ENCODE measurements at places on chromosomes 4 and X.
A peak's percentile ranks its signal among the peaks of the same experiment; 100 is the strongest.

- no peak for DNase-seq
Observed at GRCh38 chrX:28589046-28589445, 1.8 kb downstream of the IL1RAPL1 start.

DNA sequence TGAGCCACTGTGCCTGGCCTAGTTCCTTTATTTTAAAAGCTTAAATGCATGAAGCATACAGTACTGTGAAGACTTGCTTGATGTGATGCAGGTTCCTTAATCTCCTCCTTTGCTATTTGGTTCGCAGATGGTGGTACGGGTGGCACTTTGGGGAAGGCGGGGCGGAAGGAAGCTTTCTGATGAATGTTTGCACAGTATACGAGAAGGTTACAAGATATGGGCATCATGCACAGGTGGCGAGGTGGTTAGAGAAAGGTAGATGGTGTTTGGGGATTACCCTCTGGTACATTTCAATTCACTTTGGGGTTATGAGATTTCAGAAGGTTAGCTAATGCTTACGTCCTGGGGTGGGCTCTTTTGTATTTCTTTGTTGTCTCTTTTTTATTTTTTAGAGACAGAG is 17.2 kb downstream of the RHOH start:
- DNase-seq = no peak

- DNase-seq = no peak
Observed at GRCh38 chrX:82756272-82756671, 751.8 kb upstream of the POU3F4 start.

DNA sequence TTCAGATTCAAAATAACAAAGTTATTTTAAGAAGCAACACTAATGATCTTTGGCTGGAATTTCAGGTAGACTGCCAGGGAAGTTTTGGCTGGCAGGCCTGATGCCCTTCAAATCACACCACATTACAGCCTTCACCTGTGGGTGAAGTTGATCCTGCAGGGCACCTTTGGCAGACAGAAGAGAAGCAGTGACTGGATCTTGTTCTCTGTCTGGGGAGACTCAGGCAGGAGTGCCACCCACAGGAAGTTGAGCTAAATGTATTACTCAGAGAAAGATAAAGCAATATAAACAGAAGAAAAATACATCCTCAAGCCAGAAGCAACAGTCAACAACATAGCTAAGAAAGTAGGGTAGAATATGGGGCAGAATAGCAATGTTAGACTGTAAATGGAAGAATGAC is 12.8 kb upstream of the CFAP299 start:
- DNase-seq = no peak

- peak; percentile 68 for DNase-seq
Observed at GRCh38 chr4:17055788-17056187, 157.3 kb upstream of the LDB2 start.

- DNase-seq = no peak
Observed at GRCh38 chr4:52726826-52727580, 24.2 kb downstream of the ERVMER34-1 start.

DNA sequence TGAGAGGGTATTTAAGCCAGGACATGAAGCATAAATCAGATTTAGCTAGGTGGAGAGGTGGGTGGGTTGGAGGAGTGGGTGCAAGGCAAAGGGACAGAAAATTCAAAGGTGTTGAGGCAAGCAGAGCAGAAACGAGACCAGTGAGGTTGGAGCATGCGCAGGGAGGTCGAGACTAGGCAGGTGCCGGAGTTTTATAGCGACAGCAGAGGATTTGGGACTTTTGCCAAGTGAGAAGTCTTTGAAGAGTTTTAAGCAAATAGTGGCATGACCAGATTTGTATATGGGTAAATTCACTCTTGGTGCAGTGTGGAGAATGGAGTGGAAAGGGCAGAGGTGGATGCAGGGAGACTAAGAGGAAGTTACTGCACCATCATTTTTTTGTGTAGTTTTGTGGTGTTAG is 107.0 kb upstream of the TLR2 start:
- DNase-seq = no peak

DNA sequence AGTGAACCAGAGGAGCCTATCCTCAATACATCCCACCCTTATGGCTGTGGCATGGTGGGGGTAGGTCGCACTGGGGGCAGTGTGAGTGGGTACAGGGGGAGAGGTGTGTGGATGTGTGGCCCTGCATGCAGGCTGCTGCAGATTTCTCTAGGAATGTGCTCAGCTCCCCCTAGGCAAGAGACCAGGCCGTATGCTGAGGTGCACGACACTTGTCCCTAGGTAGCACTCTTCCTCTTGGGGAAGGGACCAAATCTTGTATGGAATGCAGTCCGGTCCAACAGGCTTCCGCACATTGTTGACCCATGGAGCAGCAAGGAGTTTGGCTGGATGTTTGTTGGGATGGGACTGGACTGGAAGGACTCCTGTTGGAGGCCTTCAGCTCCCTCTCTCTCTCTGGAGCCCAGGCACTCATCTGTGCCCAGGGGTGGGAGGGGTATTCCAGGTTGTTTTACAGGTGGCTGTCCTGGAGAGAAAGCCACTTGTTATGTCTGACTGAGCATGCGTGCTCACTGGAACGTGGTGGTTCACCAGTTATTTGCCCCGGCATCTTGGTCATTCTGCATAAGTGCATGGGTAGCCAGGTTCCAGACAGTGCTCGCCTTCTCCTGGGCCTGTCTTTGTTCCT is 55.1 kb downstream of the NBDY start:
- no peak for DNase-seq

- peak; percentile 30 for DNase-seq
Observed at GRCh38 chr4:107719207-107719921, 670 bp downstream of the PAPSS1 start.

GRCh38 chr4:79893456-79893855 is 179.6 kb downstream of the ANTXR2 start:
- no peak for DNase-seq

DNA sequence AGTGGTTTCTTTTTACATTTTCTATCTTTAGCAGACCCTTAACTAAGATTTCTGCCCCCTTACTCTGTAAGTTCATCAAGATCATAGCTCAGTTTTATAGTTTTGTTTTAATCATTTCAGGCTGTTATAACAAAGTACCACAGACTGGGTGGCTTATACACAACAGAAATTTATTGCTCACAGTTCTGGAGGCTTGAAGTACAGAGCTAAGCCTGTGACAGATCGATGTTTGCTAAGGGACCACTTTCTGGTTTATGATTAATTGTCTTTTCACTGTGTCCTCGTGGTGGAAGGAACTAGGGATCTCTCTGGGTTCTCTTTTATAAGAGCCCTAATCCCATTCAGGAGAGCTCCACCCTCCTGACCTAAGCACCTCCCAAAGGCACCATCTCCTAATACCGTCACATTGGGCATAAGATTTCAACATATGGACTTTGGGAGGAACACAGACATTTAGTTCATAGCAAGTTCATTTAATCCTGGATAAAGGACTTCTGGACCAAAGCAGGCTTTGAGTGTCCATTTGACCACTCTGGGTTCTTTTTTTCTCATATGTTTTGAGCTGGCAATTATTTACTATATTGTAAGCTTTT is 137.0 kb upstream of the IL15 start:
- DNase-seq = no peak

GRCh38 chrX:45445745-45446412 is 245.2 kb upstream of the DIPK2B start:
- peak; percentile 11 for DNase-seq

DNA sequence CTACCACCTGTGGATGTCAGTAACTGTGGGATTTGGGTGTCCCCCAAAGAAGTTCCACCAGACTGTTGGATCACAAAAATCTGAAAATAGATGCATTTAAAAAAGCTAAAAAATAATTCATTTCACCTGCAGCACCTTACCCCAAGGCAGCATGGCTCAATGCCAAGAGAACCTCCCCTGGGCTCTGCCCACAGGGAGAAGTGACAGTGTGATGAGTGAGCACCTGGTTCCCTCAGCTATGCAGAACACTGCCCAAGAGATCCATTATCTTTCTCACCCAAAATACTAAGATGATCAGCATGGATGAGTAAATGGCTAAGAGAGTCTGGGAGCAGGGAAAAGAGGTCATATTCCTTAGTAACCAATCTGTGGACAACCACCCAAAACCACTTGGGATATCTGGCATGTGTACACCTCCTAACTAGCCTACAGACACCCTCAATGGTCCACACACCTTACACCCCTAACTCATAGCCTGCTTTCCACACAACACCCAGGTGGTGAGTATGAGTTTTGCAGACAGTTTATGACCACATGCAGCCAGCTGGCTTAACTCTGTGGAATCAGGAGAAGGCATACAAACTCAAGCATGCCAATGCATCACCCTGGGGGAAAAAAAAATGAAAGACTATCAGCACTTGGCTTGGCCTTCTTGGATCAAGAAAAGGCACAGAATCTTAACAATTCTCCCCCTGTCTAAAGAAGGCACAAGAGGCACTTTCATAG is 416.5 kb upstream of the SMIM31 start:
- no peak for DNase-seq

- DNase-seq = no peak
Observed at GRCh38 chr4:7638489-7638888, 203.8 kb upstream of the PSAPL1 start.

DNA sequence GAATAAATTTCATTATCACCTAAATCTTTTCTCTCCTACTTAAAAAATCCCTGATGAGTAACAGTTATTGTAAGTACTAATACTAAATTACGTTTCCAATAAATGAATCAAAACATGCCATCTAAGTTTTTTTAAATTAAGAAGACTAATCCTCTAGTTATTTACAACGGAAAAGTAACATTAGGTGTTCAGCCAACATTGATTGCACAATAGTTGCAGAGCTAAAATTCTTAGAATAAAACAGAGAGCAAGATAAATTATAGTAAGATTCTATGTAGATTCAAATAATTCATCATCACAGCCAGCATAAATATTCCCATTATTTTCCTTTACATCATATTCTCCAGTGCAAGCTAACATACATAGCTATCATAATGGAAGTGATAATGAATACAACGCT is 139.2 kb downstream of the HDX start:
- DNase-seq = no peak

- no peak for DNase-seq
Observed at GRCh38 chrX:129933700-129934099, 27.7 kb downstream of the UTP14A start.

DNA sequence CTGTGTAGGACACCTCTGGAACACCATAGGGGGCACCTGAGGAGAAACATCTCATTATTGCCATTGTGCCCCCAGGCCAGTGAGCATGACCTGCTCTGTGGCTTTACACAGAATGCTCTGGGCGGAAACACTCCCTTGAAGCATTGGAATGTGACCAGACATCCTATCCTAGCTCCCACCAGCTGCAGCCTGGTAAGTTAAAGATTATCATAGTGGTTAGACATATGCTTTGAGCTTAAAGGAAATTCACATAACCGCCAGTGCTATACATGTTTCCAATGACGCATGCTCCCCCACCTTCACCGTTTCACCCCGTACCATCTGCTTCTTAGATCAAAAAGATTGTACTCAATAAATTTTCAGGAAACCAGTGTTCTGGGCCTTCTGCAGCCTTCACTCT is 217.7 kb upstream of the CENPE start:
- no peak for DNase-seq

- no peak for DNase-seq
Observed at GRCh38 chrX:69388526-69388925, 115.6 kb upstream of the NALF2 start.

DNA sequence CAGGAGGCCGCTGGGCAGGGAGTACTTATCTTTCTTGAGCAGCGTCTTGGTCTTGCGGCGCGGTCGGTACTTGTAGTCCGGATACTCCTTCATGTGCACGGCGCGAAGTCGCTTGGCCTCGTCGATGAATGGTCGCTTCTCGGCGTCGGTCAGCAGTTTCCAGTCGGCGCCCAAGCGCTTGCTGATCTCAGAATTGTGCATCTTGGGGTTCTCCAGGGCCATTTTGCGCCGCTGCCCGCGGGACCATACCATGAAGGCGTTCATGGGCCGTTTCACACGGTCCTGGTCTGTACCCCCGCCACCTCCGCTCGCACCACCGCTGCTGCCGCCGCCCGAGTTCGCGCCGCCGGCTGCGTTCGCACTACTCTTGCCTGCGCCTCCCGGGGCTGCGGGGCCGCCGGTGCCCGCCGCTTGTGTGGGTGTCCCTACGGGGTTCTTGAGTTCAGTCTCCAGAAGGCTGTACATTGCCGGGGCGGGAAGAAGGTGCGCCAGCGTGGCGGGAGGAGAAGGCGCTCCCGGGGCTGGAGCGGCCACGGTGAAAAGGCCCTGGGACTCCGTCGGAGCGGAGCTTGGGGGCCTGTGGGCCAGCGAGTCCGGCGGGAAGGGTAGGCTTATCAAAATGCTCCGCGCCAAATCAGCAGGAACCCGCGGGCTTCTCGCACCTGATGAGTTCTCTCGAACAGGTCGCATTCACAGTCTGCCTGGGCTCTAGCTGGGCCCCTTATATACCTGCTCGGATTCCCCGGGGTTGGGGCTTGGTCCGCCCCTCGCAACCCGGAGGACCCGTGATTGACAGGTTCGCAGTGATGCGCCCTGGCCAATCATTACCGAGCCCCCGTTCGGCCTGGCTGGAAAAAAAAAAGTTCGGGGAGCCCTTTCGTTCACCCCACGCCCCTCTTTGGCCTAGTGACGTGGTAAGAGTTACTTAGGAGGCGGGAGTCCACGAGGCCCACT is at the start of gene SOX3:
TSS of gene SOX3 (minus strand) at position 699 of the 954 bp plus-strand sequence. CDS start at position 690, 9 bp downstream.
- no peak for DNase-seq

GRCh38 chrX:150438165-150438564 is 75.0 kb downstream of the MAMLD1 start:
- no peak for DNase-seq

DNA sequence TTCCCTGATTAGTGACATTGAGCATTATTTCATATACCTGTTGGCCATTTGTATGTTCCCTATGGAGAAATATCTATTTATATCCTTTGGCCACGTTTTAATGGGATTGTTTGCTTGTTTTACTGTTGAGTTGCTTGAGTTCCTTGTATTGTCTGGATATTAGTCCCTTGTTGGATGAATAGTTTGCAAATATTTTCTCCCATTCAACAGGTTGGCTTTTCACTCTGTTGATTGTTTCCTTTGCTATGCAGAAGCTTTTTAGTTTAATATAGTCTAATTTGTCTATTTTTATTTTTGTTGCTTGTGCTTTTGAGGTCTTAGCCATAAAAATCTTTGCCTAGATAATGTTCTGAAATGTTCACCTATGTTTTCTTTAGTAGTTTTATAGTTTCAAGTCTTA is 60.2 kb upstream of the HUWE1 start:
- no peak for DNase-seq

DNA sequence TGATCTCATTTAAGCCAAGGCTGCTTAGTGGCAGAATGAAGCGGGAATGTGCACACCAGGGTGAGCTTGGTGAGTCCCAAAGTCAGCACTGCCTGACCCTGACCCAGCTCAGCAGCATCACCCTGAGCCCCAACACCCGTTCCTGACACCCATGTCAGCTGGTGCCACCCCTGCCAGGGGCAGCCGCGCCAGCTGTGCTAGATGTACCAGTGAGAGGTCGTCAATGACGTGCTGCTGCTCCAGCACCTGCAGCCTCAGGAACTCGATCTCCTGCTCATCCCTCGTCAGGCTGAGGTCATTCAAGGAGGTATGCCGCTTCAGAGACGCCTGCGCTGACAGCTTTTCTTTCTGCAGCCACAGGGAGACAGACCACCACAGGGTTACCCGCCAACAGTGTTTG is 61.7 kb upstream of the C4orf50 start:
- no peak for DNase-seq

GRCh38 chr4:165325732-165326512 is 1.5 kb upstream of the MSMO1 start:
- DNase-seq = peak; percentile 24
